H9 (cell line): ENCODE measurements at places on chromosomes 16 and 17.

GRCh38 chr17:29840884-29841283 is 89.1 kb downstream of the SSH2 start:
- no peak for DNase-seq

DNA sequence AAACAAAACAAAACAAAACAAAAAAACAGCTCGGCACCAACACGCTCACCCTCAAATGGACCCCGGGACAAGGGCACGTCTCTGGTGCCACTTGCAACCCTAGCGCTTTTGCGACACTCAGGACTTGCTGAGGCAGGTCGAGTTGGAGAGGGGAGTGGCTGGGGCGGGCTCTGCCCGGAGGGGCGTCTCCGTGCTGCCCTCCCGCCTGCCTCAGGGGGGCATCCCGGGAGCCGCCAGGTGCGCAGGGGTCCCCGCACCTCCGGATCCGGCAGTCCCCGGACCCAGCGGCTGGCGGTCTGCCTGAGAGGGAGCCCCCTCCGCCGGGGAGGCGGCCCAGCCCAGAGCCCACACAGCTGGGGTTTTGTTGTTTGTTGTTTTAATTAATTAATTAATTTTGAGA is at the start of gene SLC52A1:
Gene SLC52A1, minus strand, starts transcription at position 112 of the 400 bp plus-strand sequence. CDS start 820 bp downstream, outside the sequence.
- DNase-seq: peak; percentile 78

GRCh38 chr16:80462917-80463316 is 77.9 kb upstream of the DYNLRB2 start:
- DNase-seq: no peak

GRCh38 chr17:8859804-8860430 is 7.6 kb downstream of the PIK3R6 start:
- peak; percentile 26 for DNase-seq

DNA sequence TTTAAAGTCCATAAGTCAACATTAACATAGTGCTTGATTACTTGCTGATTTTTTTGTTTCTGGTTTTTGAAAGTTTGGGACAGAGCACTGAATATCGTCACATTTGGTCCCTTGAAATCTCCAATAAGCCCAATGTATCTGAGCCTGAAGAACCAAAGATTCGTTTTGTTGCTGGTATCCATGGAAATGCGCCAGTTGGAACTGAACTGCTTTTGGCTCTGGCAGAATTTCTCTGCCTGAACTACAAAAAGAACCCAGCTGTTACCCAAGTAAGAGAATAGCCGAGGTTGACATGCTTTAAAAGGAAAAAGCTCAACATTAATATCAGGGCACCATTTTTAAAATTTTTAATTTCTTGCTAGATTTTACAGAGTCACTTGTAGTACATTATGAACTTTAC is 27.7 kb upstream of the GOSR1 start:
- no peak for DNase-seq

- DNase-seq: no peak
Measured at GRCh38 chr17:42920106-42920900, 19.7 kb downstream of the G6PC1 start.

DNA sequence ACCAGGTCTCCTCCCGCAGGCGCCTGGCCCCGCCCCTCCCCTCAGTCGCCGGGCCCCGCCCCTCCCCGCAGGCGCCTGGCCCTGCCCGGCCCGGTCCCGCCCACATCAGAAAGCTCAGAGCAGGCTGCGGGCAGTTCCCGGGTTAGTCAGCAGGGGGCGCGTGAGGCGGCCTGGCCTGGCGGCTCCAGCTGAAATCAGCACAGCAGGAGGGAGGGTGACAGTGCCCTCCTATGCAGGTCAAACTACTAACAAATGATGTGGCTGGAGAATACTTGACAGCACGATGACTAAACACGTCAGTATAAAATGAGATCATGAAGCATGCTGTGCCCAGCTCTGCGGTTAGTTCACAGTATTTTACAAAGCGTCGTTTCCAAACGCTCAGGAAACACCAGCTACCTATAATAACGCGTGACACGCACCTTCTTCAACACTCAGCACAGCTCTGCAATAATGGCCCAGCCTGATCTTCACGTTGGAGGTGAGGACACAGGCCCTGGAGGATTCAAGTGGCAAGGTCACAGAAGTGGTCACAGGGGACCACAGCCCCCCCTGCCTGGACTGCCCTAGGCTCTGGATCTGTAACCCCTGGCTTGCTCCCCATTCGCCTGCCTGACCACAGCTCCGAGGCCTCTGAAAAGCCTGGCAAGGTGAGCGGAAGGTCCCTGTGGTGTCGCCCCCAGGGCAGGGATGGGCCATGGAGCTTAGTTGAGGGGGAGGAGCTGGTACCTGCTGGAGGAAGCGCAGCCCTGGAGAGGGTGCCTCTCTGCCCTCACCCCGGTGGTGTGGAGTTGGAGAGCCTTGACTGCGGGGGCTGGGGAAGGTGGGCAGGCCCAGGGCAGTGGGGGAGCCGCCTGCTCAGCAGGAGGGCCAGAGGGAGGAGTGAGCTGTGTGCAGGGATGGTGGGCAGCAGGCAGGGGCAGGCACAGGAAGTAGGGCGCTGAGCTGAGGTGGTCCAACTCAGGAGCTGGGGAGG is 81.2 kb downstream of the KCNJ12 start:
- DNase-seq: peak; percentile 96

- no peak for DNase-seq
Measured at GRCh38 chr17:15271741-15272140, 6.6 kb upstream of the PMP22 start.

DNA sequence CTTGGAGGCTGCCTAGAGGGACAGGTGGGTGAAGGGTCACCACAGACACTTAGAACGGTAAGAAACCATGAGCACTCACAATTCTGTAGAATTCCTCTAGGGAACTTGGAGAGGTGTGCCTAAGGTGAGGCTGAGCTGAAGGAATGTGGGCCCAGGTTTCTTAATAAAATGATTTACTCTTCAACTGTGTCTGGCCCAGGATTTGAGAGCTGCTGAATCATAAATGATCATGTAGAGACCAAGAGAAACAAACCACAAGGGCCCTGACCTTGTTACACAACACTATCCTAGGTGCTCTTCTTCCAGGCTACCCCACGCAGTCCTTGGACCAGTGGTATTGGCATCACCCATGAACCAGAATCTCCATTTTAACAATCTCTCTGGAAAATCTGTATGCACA is 27.7 kb downstream of the ZNF18 start:
- DNase-seq: no peak

DNA sequence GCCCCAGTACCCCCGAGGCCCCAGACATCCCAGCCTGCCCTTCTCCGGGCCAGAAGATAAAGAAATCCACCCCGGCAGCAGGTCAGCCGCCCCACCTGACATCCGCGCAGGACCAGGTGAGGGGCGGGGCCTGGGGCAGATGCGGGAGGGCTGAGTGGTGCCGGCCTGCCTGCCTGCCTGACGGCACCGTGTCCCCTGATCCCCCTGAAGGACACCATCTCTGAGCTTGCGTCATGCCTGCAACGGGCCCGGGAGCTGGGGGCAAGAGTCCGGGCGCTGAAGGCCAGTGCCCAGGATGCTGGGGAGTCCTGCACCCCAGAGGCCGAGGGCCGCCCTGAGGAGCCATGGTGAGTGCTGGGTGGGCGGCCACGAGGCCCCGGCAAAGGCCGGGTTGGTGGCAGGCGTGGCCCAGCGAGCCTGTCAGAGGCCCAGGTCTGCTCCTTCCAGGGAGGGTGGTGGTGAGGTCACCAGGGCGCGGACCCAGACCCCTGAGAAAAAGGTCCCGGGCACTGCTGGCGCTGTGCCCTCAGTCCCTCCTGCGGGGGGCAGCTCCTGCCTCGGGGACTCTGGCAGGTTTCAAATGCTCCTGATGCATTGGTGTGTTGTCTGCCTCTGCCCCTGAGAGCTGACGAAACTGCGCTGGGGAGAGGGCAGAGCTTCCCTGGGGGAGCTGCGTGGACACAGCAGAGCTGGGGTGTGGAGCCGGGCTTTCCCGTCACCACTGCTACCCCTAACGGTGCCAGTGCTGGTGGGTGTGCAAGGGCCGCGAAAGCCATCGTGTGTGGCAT is 1.2 kb downstream of the CDT1 start:
- DNase-seq: peak; percentile 65

DNA sequence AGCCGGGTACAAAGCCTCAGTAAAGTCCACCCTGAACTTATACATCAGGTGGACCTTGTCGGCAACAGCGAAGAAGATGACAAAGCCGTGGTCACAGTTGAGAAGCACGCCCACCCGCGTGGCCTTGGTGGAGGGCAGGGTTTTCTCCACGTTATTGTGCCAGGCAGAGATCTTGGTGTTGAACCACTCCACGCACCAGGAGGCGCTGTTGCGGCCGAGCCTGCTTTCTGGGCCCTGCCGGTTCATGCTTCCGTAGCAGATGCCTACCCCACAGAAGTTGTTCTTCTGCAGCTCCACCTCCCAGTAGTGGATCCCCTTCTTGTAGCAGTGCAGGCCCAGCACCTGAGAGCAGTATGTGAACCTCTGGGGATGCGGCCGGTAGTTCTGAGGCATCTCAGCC is 22.1 kb downstream of the TRIM25 start:
- DNase-seq: peak; percentile 78

DNA sequence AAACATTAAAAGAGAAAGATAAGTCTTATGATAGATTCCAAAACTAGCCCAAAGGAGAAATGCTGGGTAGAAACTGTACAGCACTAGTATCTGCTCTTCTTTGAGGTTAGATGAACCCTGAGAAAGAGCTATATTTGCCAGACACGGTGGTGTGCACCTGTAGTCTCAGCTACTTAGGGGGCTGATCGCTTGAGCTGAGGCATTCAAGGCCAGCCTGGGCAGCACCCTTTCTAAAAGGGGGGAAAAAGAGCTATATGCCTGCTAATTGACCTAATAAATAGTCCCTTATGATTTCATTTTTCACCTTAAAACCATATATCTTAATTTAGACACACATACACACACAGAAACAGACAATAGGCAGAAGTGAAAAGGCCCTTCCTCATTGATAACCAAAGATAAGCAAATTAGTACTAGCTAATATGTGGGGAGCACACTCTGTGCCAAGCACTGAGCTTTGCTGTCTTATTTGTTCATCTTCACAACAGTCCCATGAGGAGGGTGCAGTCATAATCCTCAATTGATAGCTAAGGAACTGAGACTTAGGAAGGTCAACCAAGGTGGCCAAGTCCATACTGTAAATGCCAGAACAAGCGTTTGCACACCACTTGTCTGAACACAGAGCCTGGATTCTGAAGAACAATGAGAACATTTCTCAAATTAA is 56.6 kb upstream of the NLK start:
- DNase-seq: no peak

- DNase-seq: no peak
Measured at GRCh38 chr16:89697161-89697615, 4.3 kb downstream of the SPATA2L start.

DNA sequence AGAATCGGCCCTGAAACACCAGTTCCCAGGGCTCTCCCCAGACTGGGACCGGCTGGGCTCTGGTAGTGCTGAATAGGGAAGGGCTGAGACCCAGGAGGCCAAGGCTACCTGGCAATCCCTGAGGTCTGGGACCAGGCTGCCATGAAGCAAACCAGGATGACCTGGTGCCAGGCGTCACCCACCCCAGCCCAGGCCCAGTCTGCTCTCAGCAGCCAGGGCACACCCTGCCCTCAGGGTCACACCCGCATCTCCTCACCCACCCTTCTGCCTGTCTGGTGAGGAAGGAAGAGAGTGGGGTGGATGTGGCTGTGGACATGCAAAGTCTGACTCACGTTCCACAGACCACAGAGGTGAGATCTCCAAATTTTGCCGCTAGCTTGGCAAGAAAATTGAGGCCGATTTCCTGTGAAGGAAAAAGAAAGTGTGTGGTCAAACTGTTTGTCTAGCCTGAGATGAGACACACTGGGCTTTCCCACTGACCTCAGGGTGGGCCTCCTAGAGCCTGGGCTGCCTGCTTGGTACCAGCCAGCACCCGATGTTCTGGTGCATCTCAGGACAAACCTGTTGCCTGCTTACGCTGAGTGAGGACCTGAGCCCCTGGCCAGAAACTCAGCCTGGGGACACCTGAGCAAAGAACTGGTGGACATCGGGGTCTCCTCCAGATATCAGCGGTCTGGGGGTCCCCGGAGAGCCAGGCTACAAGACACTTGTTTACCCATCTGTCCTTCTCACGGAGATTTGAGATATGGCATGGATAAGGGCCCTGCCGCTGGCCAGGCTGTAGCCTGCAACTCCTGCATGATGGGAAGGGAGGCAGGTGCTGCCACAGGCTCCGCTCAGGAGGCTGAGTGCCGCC is 6.3 kb upstream of the RAB37 start:
- no peak for DNase-seq

- peak; percentile 34 for DNase-seq
Measured at GRCh38 chr16:8026450-8026849, 563.9 kb downstream of the TMEM114 start.

GRCh38 chr17:4199818-4200402 is 56.9 kb downstream of the CYB5D2 start:
- DNase-seq: peak; percentile 58

- no peak for DNase-seq
Measured at GRCh38 chr16:67191411-67191994, 452 bp upstream of the E2F4 start.

- DNase-seq: no peak
Measured at GRCh38 chr16:72241008-72241407, 69.1 kb upstream of the PMFBP1 start.

DNA sequence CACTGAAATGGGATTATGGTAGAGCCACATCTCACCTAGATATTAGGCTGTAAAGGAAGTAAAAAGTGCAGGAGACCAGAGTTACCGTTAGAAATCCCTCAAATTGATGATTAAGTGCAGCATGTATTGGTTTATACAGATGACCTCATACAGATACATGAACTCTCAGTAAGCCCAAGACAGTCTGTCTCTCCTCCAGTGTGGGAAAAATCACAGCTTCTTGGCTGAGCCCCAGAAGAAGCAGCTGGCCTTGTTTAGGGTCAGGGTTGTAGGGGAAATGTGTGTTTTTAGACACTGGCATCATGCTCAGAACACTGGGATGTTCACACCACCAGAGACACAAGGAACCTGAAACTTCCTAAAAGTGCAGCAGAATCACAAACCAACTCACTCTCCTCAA is 135.9 kb downstream of the KATNIP start:
- no peak for DNase-seq

GRCh38 chr16:3655396-3656159 is 1.1 kb downstream of the DNASE1 start:
- no peak for DNase-seq

GRCh38 chr17:65389949-65390348 is 171.5 kb downstream of the AXIN2 start:
- DNase-seq: no peak

DNA sequence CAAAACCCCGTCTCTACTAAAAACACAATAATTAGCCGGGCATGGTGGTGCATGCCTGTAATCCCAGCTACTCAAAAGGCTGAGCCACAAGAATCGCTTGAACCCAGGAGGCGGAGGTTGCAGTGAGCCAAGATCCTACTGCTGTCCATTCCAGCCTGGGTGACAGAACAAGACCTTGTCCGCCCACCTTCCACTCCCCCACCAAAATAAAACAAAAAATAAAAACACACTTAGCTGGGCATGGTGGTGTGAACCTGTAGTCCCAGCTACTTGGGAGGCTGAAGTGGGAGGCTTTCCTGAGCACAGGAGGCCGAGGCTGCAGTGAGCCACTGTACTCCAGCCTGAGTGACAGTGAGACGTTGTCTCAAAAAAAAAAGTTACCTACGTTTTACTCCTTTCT is 3.2 kb downstream of the PPM1E start:
- DNase-seq: no peak
